Pancreas (tissue), 10 donors: ENCODE measurements at places on chromosomes 12 and 14.

GRCh38 chr14:64717870-64718269 is 13.6 kb downstream of the PLEKHG3 start:
- DNase-seq, result no peak

DNA sequence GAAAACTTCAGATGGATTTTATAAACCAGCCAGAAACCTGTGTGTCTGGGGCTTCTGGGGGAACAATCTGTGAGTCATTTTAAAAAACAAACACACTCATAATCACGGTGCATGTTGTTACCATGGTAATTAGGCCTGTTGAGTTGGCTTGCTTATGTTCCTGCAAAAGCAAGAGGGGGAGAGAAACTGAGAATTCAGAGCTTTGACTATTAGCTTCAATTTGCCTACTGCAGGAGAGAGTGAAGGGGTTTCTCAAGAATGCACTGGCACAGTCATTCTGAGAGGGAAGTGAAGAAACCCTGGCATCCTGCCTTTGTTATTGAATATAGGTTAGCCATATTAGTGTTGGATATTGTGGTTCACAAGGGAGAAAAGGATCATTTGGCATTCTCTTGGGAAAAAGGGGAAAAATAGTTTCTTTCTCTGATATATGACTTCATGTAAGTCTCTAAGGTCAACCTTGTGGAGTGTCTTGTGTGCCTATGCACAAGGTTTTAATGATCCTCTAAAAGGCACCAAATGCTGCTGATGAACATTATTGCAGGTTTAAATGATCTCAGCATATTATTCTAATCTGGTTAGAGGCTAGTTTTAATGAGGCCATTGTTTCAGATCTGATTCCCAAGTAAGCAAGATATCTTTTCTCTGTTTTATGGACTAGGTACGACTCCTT is 12.9 kb downstream of the GNG2 start:
- no peak for DNase-seq

DNA sequence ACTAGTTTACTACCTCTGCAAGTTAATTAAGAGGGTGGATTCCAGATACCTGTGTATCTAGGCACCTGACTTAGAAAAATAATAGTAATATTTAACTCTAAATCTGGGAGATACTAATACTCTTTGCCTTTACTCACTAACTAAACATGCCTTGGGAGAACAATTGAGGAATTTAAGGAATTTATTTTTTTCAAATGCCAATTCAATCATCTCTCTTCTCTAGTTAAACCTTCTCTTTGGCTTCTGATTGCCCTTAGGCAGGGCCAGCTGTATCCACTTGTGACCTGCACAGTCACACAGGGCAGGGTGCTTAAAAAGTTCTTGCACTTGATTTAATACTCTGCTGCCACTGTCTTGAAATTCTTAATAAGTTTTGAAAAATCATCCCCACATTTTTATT is 142.4 kb downstream of the PLCZ1 start:
- no peak for DNase-seq

GRCh38 chr14:95855606-95856005 is 21.0 kb upstream of the TUNAR start:
- no peak for DNase-seq

DNA sequence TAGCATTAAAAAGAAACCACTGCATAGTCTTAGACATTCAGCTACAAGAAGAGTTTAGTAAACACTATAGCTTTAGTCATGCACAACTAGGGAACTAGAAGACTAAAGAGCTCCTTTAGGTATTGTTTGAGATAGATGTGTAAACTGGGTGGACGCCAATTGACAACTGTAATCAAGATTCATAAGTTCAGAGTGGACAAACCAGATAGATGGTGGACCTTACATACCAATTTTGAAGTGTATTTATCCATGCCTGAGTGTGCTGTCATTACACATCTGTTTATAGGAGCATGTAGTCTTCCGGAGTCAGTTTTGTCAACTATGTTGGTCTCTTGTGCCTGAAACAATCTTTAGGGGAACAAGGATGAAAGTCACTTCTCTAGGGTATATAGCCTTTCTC is 96.6 kb downstream of the LMO3 start:
- DNase-seq, result no peak

GRCh38 chr12:122889761-122890520 is 6.0 kb downstream of the VPS37B start:
- no peak for DNase-seq

GRCh38 chr12:15389561-15389960 is 67.3 kb downstream of the PTPRO start:
- no peak for DNase-seq

DNA sequence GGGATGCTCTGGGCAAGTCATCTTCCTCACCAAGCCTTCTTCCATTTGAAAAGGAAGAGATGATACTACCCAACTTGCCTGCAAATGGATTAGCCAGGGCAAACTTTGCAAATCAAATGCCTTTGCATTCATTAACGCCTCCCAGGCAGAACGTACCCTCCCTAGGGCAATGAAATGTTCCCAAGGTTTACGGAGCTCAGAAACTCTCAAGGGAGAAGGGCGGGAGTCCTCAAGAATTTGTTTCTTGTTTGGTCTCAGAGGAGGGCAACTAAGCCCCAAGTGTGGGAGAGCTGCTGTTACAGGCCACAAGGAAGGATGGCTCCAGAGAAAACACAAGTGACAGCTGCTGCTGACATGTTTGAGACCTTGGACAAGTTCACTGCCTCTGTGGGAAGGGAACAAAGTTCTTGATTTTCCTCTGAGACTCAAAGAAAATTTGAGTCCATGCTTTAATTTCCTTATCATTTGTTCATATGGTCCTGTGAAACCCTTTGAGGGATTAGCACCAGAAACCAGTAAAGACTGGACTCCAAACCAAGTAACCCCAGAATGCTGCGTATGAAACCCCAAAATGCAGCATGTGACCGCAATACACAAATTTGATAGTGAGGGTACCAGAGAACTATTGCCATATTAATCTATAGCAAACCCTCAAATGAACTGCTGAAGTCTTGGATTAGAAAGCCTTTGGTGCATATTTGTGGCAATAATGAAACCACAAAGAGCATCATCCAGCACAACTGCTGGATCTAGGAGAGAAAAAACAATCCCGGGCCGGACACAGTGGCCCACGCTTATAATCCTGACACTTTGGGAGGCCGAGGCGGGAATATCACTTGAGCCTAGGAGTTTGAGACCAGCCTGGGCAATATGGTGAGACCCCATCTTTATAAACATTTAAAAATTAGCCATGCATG is 22.9 kb downstream of the SPTB start:
- DNase-seq, result no peak

DNA sequence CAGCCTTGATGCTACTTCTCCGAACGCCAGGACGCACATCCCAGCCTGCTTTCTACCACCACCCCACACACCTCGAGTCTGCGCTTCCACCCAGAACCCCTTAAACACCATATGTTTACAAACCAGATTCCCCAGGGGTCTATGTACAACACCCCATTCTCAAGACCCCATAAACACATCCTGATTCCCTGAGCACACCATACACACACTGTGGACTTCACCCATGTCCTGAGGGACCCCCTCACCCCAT is 733 bp downstream of the TTC7B start:
- no peak for DNase-seq

DNA sequence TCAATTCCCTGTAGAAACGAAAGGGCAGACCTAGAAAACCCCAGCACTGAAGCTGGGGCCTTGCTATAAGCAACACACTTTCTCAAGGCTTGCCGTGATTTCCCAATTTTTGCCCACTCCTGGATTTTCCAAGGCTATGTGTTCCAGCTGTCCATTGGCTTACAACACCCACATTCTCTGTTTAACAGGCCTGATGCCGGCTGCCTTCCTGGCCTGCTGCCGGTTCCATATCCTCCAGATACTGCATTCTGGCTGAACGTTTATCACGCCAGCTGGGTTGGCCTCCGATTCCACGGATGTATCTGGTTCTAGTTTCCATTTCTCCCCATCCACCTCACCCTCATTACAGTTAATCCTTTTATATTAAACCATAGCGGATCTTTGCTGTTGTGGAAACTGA is 2.0 kb upstream of the PCNX1 start:
- DNase-seq, result no peak

DNA sequence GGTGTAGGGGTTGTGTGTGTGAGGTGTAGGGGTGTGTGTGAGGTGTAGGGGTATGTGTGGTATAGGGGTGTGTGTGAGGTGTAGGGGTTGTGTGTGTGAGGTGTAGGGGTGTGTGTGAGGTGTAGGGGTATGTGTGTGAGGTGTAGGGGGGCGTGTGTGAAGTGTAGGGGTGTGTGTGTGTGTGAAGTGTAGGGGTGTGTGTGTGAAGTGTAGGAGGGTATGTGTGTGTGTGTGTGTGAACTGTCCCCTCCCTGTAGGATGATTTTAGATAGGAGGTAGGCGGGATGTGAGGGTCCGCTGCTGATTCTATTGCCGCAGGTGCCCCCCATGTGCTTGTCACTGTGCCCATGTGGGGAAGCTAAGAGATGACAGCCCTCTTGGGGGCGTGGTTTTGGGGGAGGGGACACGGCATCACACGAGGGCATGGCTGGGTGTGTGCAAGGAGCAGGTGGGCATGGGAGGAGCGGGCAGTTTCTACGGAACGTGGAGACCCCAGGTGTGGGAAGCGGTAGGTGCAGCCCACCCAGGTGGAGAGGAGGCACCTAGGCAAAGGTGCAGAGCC is 88.5 kb downstream of the DDX51 start:
- no peak for DNase-seq

- no peak for DNase-seq
These were observed 62.9 kb downstream of the SAMD4A start for GRCh38 chr14:54629635-54630360.

DNA sequence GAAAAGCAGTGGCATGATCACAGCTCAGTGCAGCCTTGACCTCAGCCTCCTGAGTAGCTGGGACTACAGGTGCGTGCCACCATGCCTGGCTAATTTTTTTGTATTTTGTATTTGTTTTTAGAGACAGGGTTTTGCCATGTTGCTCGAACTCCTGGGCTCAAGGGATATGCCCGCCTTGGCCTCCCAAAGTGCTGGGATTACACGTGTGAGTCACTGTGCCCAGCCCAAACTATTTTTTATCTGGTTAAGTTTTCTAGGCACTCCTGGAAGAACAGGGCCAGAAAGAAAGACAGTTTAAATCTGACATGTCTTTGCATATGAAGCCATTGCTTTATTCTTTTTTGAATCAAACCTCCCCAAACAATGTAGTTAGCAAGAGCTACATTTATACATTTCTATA is 27.5 kb upstream of the PTGR2 start:
- no peak for DNase-seq

GRCh38 chr14:75399843-75400775 is 27.7 kb upstream of the JDP2 start:
- DNase-seq, result peak; percentile 95

DNA sequence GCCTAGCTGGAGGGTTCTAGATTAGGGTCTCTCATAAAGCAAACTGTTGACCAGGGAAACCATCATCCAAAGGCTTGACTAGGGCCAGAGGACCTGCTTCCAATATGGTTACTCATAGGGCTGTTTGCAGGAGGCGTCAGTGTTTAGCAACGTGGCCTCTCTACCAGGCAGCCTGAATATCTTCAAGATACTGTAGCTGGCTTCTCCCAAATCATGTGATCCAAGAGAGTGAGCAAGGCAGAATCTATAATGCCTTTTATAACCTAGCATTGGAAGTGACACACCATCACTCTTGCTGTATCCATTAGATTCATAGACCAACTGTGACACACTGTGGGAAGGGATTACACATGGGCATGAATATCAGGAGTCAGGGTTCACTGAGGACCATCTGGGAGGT is 17.3 kb downstream of the TPH2 start:
- DNase-seq, result no peak

- DNase-seq, result no peak
These were observed 264.1 kb downstream of the TTC8 start for GRCh38 chr14:89088530-89088929.

DNA sequence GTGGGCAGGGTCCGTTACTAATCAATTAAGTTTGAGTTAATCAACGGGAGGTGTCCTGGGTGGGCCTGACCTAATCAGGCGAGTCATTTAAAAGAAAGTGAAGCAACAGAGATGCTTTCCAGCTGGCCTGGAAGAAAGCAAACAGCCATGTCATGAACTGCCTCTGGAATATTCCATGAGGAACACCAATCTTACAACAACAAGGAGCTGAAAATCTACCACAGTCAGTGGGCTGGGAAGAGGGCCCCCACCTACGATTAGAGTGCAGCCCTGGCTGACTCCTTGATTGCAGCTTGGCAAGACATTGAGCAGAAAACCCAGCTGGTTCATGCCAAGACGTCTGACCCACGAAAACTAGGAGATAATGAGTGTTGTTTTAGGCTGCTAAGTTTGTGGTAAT is 56.2 kb downstream of the SSPN start:
- no peak for DNase-seq

DNA sequence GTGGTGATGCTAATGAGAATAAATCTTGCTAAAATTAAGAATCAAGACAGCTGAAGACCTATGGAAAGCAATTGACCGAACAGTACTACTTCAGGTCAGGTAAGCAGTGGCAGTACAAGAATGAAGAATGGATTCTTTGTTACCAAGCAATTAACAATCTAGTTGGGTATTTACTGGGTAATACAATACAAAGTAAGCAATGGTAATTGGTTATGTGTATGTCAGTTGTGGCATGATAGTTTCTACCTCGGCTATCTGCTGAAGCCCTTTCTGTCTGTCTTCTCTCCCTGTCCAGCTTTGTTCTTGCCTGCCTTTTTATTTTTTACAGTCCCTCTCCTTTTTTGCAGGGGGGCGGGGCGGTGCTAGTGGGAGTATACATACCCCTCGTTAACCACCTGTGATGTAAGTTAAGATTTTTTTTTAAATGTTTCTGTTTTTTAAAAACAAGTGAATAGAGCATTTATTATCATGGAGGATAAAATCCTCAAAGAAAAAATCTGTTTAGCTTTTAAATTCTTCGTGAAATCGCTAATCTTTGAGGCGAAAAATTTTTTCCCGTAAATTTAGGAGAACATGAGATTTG is 75.9 kb downstream of the RCOR1 start:
- DNase-seq, result no peak

GRCh38 chr14:105005929-105006830 is 14.7 kb downstream of the CDCA4 start:
- no peak for DNase-seq

DNA sequence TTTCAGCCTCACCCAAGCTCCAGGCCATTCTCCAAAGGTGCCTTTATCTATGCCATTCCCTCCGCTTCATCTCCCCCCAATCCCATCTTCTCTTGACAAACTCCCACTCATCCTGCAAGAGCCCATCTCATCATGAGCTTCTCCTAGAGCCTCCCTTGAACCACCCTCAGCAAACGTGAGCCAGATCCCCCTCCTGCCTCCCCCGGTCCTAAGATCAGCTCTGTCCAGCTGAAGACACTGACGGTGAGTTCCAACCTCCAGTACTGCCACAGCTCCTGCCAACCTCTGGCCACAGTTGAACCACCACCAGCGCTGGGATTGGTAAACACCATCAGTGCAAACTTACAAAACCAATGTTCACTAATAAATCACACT is 124.6 kb downstream of the BCL11B start:
- no peak for DNase-seq

DNA sequence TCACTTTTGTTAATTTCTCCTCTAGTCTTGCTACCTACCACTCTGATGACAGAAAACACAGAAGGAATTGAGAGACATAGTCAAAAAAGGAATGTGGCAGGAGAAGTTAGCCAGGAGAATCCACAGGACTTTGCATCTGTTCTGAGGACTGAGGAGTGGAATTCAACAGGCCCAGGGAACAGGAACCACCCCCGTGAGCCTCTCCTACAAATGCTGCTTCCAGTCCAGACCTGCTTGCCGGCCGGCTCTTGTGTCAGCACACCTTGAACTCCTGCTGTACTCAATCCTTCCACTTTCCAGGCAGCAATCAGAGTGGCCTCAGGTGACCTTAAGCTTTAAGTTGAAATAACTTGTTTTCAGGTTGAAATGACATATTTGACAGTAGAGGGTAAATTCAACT is 903.1 kb downstream of the BCL11B start:
- no peak for DNase-seq

- DNase-seq, result no peak
These were observed 5.7 kb downstream of the SCARB1 start for GRCh38 chr12:124857921-124858461.
